Activated CD4-positive, alpha-beta T cell treated with anti-CD3 and anti-CD28 coated beads, Interleukin-2, amount 50 U/mL, for 24 hours (primary cell): ENCODE measurements at places on chromosomes 3 and 15.

DNA sequence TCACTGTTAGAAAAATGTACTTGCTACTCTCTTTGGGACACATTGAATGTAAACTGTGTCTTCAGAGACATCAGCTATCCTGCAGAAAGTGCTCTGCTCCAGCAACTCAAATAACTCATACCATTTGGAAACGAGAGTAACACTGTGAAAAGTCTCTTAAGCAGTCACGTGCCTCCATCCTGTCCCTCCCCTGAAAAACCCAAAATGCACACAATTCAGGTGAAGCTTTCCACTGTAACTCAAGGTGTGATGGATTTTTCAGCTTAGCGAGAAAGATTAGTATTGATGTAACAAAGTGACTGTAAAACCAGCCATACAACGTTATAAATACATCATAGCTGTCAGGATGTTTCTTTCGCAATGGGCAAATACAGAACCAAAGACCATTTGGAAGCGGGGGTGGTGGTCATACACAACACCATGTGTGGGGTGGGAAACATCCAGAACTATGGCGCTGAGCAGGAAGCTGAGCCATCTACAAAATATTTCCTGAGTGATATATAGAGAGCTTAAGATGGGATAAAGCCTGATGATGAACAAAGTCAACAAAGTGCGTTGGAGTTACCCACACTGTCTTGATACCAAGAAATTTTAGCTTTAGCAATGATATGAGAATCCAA lies 332.3 kb downstream of the FOXP1 start:
- no peak for DNase-seq

DNA sequence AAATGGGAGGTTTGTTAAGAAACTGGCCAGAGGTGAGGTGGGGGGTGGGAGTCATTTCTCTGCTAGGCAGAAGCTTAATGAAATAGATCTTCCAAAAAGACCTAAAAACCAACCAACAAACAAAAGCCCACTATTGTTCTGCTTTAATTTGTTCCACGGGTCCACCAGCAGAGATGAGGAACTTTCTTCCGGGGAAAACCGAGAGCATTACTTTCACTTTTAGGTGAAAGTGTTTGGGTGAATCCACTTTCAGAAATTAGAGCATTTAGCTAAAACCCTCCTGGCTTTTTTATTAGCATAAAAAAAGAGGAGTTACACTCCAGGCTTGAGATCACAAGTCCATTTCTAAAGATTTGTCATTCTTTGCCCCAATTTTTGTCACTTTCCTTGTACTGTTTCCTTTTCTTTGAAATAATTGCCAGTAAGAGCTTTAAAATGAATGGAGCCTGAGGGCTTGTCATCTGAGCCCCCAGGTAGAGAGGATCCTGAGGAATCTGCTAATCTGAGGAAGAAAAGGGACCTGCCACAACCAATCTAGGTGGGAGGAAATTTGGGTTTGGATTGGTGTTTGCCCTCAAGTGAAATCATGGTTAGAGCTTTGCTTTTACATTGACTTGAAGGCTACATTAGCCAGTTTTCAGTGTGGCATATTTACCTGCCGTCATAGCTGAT lies 667.6 kb downstream of the NAALADL2 start:
- no peak for DNase-seq

DNA sequence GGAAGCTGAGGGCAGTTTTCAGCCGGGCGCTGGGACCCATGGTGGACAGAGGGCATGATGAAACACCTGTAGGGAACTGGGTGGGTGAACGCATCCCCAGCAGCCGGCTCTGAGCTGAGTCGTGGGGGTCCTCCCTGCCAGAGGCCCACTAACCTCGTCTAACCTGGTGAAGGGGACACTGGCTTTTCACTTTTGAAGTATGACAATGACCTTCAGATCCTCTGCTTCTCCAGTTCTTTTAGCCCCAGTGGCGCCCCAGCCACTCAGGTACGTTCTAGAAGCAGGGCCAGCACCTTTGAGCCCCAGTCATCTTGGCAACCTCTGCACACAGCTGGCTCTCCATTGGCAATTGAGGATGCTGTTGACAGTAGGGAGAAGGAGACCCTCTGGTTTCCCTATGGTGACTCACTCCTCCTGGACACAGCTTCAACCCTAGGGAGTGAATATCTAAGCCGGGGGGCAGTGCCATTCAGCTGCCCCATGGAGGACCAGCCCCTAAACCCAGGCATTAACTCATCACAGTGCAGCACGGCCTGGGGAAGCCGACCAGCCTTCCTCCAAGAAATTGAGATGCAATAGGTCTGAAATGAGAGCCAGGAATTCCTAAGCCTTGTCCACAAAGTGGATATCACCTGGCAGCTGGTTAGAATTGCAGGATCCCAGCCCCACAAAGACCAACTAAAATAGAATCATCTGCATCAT lies 46.1 kb downstream of the CMTM6 start:
- DNase-seq: no peak

DNA sequence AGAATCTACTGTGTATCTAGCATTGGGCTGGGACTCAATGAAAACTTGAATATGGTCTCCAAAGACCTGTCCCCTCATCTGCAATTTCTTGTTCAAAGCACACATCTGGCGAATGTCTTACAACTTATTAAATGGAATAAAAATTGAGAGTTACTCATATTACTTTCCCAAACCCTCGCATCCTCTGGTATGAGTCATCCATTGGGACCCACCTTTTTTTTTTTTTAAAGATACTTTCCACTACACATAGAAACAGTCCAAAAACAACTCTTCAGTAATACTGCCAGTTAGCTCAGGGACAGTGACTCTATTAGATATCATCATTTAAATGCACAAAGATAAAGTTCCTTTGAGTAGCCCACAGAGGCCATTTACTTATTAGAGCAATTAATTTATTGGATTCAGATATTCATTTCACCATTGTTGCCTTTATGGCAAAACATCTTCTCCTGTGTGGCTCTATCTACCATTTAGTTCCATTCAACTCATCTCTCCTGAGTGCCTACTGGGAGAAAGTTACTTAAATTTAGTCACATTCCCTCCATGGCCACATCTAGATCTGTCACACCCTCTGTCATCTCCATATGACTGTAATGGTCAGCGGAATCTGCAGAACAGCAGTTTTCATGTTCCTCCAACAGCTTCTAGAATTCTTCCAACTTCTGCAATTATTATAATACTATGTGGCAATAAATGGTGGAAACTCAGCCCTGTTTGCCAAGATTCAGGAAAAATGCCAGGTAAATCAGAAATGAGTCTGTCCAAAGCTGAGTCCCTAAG lies 77.9 kb upstream of the ARHGEF3 start:
- no peak for DNase-seq

DNA sequence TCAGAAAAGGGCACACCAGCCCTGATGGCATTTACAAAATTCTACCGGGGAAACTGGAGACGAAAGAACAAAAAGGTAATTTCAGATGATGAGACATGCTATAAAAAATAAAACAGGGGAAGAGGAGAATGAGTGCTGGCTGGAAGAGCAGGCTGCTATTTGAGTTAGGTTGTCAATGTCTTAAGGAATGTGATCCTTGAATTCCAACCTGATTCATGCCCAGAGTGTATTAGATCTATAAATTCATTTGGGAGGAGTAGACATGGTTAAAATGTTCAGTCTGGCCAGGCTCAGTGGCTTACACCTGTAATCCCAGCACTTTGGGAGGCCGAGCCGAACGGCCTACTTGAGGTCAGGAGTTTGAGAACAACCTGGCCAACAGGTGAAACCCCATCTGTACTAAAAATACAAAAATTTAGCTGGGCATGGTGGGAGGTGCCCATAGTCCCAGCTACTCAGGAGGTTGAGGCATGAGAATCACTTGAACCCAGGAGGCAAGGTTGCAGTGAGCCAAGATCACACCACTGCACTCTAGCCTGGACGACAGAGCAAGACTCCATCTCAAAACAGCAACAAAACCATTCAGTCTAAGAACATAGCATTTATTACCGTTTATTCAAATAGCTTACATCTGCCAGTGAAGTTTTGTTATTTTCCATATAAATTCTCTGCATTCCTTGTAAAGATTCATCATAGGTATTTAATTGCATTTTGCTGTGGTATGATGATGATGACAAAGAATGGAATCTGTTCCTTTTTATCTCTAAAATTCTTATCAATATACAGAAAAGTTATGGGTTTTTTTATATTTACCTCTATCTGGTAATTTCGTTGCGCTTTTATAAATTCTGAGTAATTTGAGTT lies 126.7 kb upstream of the NR2E3 start:
- no peak for DNase-seq
